ENCODE measurements at places on chromosomes 12 and 14.

GRCh38 chr12:81450920-81451739 is 308.0 kb downstream of the PPFIA2 start:
- DNase-seq = peak; percentile 76

- DNase-seq = peak; percentile 55
Observed at GRCh38 chr14:88986146-88986841, 161.8 kb downstream of the TTC8 start.

GRCh38 chr12:50085615-50086072 is 502 bp downstream of the SMARCD1 start:
- peak; percentile 84 for DNase-seq

DNA sequence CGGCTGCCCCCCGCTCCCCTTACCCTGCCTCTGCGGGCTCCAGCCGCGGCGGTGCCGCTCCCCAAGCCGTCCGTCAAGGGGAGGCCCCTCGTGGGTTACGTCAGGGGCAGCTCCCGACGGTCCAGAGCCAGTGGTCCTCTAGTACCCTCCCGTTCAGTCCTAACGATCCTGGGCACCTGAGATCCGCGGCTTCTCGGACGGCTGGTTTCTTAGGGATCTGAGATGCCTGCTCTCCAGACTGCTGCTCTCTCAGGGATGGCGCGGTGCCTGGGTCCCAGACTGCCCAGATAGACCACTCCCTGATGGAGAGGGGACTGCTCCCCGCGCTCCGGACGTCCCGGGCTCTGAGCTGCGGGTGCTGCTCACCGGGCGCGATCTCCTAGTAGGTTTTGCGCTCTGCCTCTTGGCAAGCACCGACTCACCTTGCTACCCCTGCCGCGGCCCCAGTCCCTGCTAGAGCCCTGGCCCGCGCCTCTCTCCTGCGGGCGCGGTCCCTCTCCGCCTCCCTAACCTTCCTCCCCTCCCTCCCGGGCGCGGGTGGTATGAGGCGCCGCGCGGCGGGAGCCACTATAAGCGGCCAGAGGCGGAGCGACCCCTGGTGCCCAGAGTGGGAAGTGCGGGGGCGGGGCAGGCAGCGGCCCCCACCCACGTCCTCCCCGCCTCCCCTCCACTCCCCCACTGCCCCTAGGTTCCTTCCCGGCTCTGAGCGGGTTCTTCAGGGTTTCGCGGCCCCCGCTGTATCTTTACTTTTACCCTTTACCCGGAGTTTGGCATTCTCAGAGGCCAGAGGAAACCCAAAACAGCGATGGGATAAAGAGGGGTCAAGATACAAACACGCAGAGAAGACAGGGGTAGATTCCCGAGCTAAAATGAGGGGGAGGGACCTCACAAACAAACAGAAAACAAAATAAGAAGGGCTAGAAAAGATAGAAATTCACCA is at the start of gene C1QL4:
TSS of gene C1QL4 (minus strand) at position 544 of the 940 bp plus-strand sequence. CDS start 711 bp downstream, outside the sequence.
- DNase-seq = peak; percentile 72

DNA sequence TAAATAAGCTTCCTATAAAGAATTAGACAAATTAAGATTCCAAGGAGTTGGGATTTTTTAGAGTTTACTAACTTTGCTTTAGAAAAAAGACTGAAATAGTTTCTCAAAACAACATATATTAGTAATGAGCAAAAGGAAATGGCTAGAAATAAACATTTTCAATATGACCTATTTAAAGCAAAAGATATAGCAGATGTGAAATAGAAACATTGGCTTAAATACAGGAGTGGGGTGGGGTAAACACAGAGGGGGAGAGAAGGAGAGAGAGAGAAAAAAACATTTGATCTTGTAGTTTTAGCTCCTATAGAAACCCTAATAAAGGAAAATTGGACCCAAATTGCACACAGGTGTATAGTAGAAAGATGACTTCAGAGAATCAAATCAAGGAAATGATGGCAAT is 794.5 kb downstream of the MED13L start:
- no peak for DNase-seq
